ENCODE measurements at places on chromosomes 13 and 19.

DNA sequence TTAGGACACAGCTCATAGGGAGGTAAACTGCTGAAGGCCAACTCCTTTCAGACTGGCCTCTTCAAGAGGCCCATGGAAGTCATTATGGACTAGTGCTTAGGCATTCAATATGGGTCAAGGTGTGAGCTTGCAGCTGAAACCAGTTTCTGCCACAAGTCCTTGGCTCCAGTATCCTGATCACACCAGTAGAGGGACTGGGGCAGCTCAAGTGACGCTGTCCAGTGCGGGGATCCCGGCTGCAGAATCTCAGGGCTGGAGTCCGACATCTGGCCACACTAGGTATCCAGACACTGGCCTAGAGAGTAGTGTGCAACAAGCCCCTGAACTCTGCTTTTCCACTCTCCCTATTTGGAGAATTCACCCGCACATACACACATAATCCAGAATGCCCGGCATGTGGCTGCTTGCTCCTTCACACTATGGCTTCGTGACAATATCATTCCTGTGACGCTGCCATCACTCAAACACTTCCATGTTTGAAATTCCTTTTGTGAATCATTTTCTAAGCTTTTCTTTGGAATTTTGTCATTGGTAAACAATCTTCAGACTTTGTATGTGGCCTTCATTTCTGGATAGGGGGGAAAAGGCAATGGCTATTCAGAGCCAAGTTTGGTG lies 425.1 kb downstream of the EFNB2 start:
- no peak for DNase-seq

- DNase-seq: no peak
Observed at GRCh38 chr13:55345224-55345623, 1795.5 kb upstream of the PRR20A start.

- DNase-seq: peak; percentile 8
Observed at GRCh38 chr13:105410602-105411001, 1124.9 kb downstream of the EFNB2 start.

DNA sequence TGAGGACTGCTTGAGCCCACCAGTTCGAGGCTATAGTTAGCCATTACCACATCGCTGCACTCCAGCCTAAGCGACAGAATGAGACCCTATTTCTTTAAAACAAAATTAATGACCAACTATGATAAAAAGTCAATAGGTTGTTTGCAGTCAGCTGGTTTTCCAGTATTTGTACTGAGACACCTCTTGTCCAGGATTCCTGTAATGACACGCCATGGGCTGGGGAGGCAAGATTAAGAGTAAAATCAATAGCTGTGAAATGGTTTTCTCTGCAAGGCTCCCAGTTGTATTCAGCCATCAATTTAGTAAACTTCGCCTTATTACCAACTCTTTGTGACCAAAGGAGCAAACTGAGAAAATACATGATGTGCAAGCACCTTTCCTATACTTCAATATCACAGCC lies 29.5 kb downstream of the STK24 start:
- no peak for DNase-seq

DNA sequence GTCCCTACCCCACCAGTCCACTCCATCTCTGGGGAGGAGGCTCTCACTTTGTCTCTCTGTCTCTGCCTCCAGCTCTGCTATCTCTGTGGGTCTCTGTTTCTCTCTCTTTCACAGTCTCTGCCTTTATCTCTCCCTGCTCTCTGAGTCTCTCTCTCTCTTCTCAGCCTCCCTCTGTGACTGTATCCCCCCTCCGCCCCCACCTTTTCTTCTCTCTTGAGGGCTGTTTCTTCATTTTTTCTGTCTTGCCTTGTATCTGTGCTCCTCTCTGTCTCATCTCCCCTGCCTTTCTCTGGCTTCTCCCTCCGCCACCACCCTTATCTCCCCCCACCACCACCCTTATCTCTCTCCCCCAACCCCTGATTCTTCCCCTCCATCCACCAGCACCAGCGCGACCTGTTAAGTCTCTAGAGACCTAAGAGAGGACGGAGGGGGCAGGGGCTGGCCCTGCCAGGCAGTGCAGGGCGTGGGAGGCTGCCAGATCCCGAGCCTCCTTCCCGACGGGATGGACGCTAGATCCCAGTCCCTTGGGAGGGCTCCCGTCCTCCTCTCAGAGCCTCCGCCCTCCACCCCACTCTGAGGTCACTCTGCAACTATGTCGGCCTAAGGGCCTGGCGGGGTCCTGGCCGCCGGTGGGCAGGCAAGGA lies 1.0 kb downstream of the AXL start:
- no peak for DNase-seq
